Body of pancreas (tissue), 4 donors: ENCODE measurements at places on chromosomes 3 and 15. TPM values are rescaled to one million over a fixed set of nuclear protein-coding genes. Genes with fewer than 3 reads are reported as not detected.

The HTR3E gene
- not detected for total RNA-seq

DNA sequence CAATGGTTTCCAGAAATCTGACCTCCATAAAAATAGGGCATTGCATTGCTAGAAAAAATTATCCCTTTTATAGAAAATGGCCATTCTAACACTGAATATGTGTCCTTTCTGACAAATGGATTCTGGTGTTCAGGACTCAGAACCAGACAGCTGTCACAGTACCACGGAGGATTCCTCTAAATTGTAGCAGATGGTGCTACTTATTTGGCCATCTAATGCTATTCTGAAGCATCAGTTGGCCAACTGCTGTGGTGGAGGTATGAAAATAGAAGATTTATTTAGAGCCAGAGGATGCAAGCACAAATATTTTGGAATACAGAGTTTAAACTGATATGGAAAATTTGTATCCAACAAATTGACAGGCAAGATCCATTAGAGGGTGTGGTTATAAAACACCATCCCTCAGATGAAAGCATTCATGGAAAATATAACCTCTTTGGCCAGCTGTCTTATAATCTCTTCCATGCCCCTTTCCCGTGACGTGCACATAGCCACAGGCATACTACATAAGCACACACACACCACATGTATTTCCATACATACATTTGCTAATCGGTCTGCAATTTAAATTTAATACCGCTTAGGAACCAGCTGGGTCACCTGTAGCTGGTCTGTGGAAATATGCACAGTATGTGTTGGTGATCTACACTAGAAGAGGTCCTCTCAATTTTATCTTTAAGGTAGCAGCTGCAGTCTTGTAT, 302.7 kb upstream of the KCNMB2 start:
- DNase-seq: no peak

The CCDC9B gene
- 26.4 TPM for total RNA-seq

DNA sequence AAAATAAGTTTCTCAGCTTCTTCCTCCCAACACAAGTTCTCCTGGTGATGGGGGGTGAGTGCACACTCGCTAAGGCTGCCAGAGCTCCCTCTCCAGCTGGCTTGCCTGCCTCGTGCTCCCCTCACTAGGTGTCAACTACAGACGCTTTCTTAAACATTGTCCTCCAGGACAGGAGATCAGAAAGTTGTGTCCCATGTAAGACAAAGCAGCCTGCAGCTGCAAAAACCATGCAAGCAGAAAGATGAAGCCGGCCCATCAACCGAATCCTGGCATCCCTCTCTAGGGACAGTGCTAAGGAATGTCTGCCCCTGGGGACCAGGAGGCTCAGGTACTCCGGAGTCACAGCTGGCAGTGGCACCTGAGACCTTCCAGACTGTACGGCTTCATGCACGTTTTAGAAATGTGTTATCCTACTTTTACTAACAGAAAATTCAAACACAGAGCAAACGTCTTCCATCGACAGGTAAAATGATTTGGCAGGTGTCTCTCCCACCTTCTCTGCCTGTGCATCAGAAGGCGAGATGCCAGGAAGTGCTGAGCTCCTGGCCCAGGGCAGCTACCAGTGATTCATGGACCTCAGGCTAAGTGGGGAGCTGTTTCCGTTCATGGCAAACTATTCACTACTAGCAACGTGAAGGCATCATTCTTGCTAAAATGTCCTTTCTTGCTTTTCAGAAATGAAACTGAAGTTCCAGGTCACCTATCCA, 246.1 kb downstream of the ADAMTS17 start:
- no peak for DNase-seq

DNA sequence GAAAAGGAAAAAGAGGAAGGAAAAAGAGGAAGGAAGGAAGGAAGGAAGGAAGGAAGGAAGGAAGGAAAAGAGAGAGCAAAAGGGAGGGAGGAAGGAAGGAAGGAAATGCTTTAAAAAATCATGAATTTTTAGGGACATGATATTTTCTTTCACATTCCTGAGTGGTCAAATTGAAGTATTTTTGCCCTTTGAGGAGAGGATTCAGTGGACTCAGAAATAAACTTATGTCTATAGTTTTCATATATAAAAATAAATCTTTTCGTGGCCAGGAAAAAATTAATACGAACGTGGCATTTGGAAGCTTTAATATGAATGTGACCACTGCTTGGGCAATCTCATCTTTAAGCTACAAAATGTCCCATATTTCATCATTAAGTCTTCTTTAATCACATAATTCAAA, 183.0 kb upstream of the TMCO5A start:
- DNase-seq: no peak

The DIS3L gene
- 17.9 TPM for total RNA-seq

DNA sequence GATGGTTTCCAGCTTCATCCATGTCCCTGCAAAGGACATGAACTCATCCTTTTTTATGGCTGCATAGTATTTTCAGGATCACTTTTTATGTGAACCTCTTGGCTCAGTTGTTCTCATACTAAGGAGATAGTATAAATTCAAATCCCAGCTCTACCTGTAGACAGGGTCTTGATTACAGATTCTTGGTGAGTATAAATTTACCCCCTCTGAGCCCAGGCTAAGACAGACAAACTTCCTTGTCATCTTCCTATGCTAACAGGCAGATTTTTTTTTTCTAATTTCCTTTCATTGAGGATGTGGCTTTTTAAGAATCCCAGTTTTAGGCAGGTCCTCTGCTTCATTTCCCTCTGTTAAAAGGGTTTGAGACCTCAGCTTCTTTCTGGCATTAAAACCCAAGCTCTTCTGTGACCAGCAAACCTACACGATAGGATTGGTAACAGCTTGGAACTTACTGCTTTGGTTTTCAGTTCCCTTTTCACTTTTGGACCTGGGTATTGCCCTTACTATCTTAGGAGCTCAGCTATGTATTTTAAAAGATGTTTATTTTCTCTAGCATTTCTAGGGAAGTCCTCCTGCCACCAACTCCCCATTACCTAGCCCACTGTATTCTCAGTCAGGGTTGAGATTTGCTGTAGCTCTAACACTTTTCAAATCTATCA, 72.5 kb downstream of the VPS8 start:
- no peak for DNase-seq

GRCh38 chr3:89372456-89372855, 265.0 kb downstream of the EPHA3 start:
- DNase-seq: no peak

The CELSR3 gene
- 2.6 TPM for total RNA-seq

GRCh38 chr15:81645470-81645869, 271.5 kb upstream of the TMC3 start:
- DNase-seq: no peak

The ALDH1A3 gene
- 19.5 TPM for total RNA-seq

GRCh38 chr3:70702132-70702531, 389.7 kb upstream of the MDFIC2 start:
- DNase-seq: no peak

The ILDR1 gene
- 2.9 TPM for total RNA-seq

The KCNMB3 gene
- 8.2 TPM for total RNA-seq

DNA sequence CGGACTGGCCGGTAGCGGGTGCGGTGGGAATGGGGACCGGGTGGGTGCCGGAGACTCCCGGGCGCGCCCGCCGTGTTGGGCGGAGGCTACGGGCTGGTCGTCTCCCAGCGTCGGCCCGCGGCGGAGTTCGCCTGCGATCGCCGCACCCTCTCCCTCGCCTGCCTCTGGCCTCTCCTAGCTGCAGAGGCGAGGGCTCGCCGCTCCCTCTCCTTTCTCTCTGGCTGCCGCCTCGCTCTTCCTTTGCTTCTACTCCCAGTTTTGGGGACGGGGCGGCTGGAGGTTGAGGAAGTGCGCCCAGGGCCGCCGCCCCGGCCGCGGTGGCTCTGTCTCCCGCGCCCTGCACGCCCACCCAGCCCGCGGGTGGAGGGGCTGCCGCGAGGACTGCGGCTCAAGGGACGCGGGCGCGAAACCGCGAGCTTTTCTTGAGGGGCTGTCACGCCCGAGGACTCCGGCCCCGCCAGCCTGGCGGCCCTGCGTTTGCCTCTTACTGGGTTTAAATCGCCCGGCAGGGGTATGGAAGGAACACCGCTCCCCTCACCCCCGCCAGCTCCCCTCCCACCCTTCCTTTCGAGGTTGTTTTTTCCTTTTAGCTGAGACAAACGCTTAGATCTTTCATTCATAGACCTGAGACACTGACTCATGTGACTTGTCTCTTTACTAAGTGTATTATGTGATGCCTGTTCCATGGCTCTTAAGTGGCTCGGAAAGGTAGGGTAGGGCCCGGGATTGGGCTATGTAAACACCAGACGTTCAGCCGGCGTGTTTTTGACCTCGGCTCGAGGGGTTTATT, 654 bp downstream of the PIK3CA start:
- DNase-seq: peak; percentile 45

DNA sequence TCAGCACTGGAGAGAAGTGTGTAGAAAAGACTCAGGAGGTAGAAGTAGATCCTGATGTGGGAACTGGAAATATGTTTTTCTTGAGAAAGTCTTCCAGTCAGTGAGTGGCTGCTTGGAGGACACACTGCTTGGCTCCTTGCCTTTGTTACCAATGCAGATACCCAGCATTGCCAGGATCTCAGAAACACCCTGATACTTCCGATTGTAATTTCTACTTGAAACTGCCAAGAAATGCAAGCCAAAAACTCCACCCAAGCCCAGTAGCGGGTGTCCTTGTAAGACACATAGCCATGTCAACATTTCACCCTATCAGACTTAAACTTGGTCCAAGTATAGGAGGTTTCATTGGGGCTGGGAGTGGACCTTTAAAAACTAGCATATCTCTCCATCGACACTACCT, 141.8 kb downstream of the ALDH1A2 start:
- DNase-seq: peak; percentile 47

GRCh38 chr15:53159458-53159857, 369.3 kb upstream of the ONECUT1 start:
- DNase-seq: no peak

GRCh38 chr3:49411535-49411967, 225 bp downstream of the RHOA start:
- DNase-seq: peak; percentile 64

- DNase-seq: no peak
These were observed 74.7 kb downstream of the GLDN start for GRCh38 chr15:51416129-51416528.

The CIP2A gene
- 3.6 TPM for total RNA-seq

The MORC1 gene
- total RNA-seq: not detected

The TRH gene
- not detected for total RNA-seq

GRCh38 chr15:94912760-94913159, 681.4 kb downstream of the MCTP2 start:
- no peak for DNase-seq

The TRIM71 gene
- total RNA-seq: not detected

DNA sequence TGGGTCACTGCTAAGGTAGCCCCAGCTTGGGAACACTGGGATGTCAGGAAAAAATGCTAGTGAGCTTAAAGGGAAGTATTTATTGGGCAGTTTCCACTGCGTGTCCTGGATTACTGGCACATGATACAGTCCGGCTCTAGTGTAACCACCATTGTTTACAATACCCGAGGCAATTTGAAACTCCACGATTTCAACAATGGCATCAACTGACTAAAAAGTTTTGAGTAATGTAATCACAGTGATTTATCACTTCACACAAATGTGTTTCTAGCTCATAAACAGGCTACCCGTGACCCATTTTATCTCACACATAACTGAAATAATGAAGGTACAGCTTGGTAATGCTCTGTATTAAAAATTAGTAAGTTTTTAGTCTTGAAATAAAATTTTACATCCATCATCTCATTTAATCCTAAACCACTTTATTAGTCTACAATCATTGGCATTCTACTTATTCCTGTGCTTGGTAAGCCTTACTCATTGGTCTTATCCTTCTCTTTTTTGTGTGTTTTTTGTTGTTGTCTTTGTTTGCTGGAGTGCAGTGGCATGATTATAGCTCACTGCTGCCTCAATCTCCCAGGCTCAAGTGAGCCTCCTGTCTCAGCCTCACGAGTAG, 7.6 kb downstream of the ZMAT3 start:
- no peak for DNase-seq

- DNase-seq: no peak
These were observed 30.0 kb upstream of the CHD2 start for GRCh38 chr15:92870010-92870591.

- DNase-seq: no peak
These were observed 89.4 kb upstream of the ICE2 start for GRCh38 chr15:60568301-60568742.

- DNase-seq: no peak
These were observed 25.3 kb upstream of the COPB2 start for GRCh38 chr3:139414608-139415224.

DNA sequence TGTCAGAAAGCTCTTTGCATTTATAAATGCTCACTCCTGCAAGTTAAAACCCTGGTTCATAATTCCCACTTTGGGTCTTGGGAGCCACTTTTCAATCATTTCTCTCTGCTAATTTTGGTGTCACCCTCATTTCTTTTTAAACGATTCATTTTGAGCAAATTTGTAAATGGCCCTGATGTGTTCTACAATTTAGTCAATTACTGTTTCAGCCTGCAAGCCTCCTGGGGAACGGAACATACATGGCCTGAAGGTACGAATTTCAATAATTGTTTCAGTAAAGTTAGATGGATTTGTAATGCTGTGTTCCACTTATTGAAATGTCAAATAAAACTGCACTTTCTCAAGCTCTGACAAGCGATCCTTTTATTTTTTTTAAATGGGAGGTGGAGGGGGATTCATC, 43.2 kb downstream of the MAP2K5 start:
- DNase-seq: no peak

DNA sequence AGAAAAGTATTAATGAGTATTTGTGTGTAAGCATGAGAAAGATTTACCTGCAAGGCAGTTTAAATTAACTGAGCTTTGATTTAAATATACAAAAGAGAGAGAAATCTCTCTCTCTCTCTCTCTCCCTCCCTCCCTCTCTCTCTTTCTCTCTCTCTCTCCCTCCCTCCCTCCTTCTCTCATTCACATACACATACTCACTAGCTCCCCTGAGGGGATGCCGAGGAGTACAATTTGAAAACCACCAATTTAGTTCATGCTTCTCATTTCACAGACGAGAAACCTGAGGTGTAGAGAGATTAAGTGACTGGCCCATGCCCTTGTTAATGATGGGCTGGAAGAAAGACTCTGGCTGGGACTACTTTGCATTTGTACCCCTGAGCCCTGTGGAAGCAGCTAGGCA, 59.4 kb downstream of the MECOM start:
- no peak for DNase-seq

The INSYN1 gene
- total RNA-seq: 1.3 TPM

DNA sequence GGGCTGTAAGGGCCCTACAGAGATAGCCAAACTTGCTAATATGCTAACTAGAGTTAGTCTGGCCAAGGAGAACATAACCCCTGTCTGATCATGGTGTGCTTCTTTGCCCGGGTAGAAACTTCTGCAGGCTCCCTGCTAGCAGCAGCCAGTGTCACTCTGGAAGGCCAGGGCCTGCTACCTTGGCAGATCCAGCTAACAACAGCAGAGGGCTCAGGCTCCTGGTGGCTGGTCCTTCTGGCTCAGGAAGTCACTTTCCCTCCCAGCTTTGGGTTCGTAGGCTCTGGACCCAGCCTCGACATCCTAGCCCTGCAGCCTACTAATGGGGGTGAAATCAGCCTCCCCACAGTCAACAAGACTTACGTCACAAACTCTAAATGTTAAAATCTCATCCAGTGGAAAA, 373.7 kb upstream of the RGMA start:
- no peak for DNase-seq

GRCh38 chr3:29936054-29936453, 655.2 kb downstream of the RBMS3 start:
- no peak for DNase-seq
